Bladder microvascular endothelial cell (primary cell): ENCODE measurements at places on chromosomes 16 and 17. TPM values are rescaled to one million over a fixed set of nuclear protein-coding genes. Genes with fewer than 3 reads are reported as not detected.

TBC1D3G gene
- not detected in 2 replicates for total RNA-seq

CTF1 gene
- under 0.01 and 0.19 TPM in 2 replicates for total RNA-seq

KRT9 gene
- total RNA-seq, result 0.06 TPM in 1 of 2 replicates, not detected in the other

ABCA10 gene
- 0.65 and 1.2 TPM in 2 replicates for total RNA-seq

HLF gene
- total RNA-seq, result not detected in 2 replicates

RMI2 gene
- 5.3 and 6.8 TPM in 2 replicates for total RNA-seq

TNFRSF17 gene
- not detected in 2 replicates for total RNA-seq

ARL5C gene
- not detected in 2 replicates for total RNA-seq

ASPA gene
- 0.13 TPM in 1 of 2 replicates, not detected in the other for total RNA-seq

TBC1D3H gene
- not detected in 2 replicates for total RNA-seq

HS3ST3A1 gene
- total RNA-seq, result 0.31 TPM in 1 of 2 replicates, not detected in the other

TAC4 gene
- total RNA-seq, result not detected in 2 replicates

SPIRE2 gene
- total RNA-seq, result 0.97 and 4.8 TPM in 2 replicates

CLDN6 gene
- total RNA-seq, result 0.25 TPM in 1 of 2 replicates, not detected in the other

TNFRSF13B gene
- not detected in 2 replicates for total RNA-seq

PIPOX gene
- 2.3 and 2.8 TPM in 2 replicates for total RNA-seq

B3GNT9 gene
- 1.3 and 4.0 TPM in 2 replicates for total RNA-seq

DNAAF8 gene
- total RNA-seq, result 0.25 and 0.32 TPM in 2 replicates

DPH1 gene
- total RNA-seq, result 8.4 and 18.3 TPM in 2 replicates

MYH8 gene
- not detected in 2 replicates for total RNA-seq

KRT39 gene
- not detected in 2 replicates for total RNA-seq

CCR7 gene
- total RNA-seq, result 0.06 and 0.16 TPM in 2 replicates

TENT4B gene
- 6.3 and 12.0 TPM in 2 replicates for total RNA-seq

IRX3 gene
- total RNA-seq, result 0.25 and 0.32 TPM in 2 replicates

RND2 gene
- total RNA-seq, result 0.16 and 0.19 TPM in 2 replicates

MED13 gene
- total RNA-seq, result 22.2 and 55.4 TPM in 2 replicates

LDHD gene
- 0.94 and 0.97 TPM in 2 replicates for total RNA-seq

GPR139 gene
- not detected in 2 replicates for total RNA-seq

RSAD1 gene
- total RNA-seq, result 8.9 and 24.0 TPM in 2 replicates

G6PC1 gene
- not detected in 2 replicates for total RNA-seq

CHD9NB gene
- 0.97 and 1.5 TPM in 2 replicates for total RNA-seq

HSF5 gene
- total RNA-seq, result under 0.01 and 0.06 TPM in 2 replicates

TPSAB1 gene
- not detected in 2 replicates for total RNA-seq

MRPL27 gene
- 46.3 and 48.2 TPM in 2 replicates for total RNA-seq

NPIPB2 gene
- total RNA-seq, result 1.5 and 11.3 TPM in 2 replicates

RAB26 gene
- 0.49 and 0.88 TPM in 2 replicates for total RNA-seq

CA4 gene
- 0.65 and 1.0 TPM in 2 replicates for total RNA-seq

P3H4 gene
- 26.4 and 97.9 TPM in 2 replicates for total RNA-seq

CCL13 gene
- not detected in 2 replicates for total RNA-seq
